Activated T-cell treated with anti-CD3 and anti-CD28 coated beads, Interleukin-2, amount 50 U/mL, for 24 hours (primary cell): ENCODE measurements at places on chromosomes 7 and 10.

- H3K4me1 ChIP-seq, result peaks cover 2% of the 10 kb centered on the region
- no peak overlapping the region for H3K27ac ChIP-seq
- no peaks in the 10 kb centered on the region for H3K36me3 ChIP-seq
- no peak overlapping the region for H3K4me3 ChIP-seq
- DNase-seq, result no peak
These were observed 72.7 kb downstream of the CFAP46 start for GRCh38 chr10:132869621-132870020.

- H3K4me3 ChIP-seq, result peak overlapping the region; percentile 33
- H3K27me3 ChIP-seq, result peaks cover 42% of the 10 kb centered on the region
- peaks cover 16% of the 10 kb centered on the region for H3K4me1 ChIP-seq
- peak overlapping the region; percentile 76 for H3K27ac ChIP-seq
- DNase-seq, result peak; percentile 73
These were observed 14.9 kb downstream of the TRIM56 start for GRCh38 chr7:101099969-101100781.

DNA sequence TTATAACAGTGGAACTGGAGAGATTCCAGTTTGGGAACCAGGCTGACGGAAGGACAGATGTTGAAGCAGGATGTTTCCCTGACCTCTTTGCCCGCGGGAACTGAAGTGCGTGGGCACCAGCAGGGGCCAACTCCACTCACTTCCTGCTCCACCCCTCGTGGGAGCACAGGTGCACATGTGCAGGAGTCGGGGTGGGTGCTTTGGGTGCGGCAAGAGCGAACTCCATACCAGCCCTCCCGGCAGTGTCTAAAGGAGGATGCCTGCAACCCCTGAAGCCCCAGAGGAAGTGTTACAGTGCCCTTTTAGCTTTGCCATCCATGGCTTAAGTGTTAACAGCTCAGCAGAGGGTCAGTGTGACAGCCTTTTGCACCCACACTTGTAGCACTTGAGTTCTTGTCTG, 27.4 kb upstream of the UBE3C start:
- peaks cover 59% of the 10 kb centered on the region for H3K27me3 ChIP-seq
- H3K27ac ChIP-seq, result no peak overlapping the region
- DNase-seq, result no peak
- H3K4me3 ChIP-seq, result no peak overlapping the region

DNA sequence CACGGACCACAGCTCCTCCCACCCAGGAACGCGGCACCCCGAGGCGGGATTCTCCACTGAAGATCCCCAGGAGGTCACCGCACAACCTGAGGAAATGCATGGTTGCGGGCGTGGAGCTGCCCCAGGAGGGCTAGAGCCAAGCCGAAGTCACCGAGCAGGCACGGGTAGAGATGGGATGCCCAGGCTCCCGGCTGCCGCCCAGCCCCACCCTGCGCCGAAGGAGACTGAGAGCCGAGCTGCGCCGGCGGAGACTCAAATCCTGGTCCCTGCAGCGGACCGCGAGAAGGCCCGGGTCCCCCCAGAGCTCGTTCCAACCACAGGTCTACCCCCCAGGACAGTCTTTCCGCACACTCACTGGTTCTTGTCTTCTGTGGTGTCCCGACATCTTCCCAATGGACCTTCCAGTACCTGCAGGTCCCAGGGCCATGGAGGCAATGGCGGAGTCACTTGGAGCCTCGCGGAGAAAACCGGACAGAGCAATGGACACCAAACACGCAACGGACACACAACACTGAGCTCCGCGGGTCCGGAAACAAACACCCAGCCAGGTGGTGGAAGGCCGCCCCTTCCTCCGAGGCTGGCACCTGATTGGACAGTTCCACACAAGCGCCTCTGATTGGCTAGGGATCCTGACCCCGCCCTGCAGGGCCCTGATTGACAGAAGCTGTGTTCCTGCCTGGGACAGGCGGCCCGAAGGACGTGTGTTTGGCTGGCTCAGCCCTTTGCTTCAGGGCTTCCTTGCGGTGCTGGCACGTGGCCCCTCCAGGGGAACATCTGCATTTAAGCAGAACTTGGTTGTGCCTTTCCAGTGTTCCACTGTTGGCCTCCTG, 331.9 kb upstream of the NUPR2 start:
- no peaks in the 10 kb centered on the region for H3K27me3 ChIP-seq
- H3K4me1 ChIP-seq, result no peaks in the 10 kb centered on the region
- no peak overlapping the region for H3K27ac ChIP-seq
- H3K36me3 ChIP-seq, result no peaks in the 10 kb centered on the region
- DNase-seq, result no peak
- H3K4me3 ChIP-seq, result no peak overlapping the region

GRCh38 chr7:69359003-69359700, 239.1 kb upstream of the AUTS2 start:
- no peaks in the 10 kb centered on the region for H3K36me3 ChIP-seq
- DNase-seq, result no peak
- no peaks in the 10 kb centered on the region for H3K27me3 ChIP-seq
- no peak overlapping the region for H3K4me3 ChIP-seq
- H3K4me1 ChIP-seq, result no peaks in the 10 kb centered on the region

- H3K36me3 ChIP-seq, result peaks cover 24% of the 10 kb centered on the region
- H3K4me3 ChIP-seq, result peak overlapping the region; percentile 1
- no peak overlapping the region for H3K27ac ChIP-seq
- H3K27me3 ChIP-seq, result no peaks in the 10 kb centered on the region
- DNase-seq, result no peak
- peaks cover 68% of the 10 kb centered on the region for H3K4me1 ChIP-seq
These were observed 255.3 kb downstream of the ELFN1 start for GRCh38 chr7:1925349-1925748.

DNA sequence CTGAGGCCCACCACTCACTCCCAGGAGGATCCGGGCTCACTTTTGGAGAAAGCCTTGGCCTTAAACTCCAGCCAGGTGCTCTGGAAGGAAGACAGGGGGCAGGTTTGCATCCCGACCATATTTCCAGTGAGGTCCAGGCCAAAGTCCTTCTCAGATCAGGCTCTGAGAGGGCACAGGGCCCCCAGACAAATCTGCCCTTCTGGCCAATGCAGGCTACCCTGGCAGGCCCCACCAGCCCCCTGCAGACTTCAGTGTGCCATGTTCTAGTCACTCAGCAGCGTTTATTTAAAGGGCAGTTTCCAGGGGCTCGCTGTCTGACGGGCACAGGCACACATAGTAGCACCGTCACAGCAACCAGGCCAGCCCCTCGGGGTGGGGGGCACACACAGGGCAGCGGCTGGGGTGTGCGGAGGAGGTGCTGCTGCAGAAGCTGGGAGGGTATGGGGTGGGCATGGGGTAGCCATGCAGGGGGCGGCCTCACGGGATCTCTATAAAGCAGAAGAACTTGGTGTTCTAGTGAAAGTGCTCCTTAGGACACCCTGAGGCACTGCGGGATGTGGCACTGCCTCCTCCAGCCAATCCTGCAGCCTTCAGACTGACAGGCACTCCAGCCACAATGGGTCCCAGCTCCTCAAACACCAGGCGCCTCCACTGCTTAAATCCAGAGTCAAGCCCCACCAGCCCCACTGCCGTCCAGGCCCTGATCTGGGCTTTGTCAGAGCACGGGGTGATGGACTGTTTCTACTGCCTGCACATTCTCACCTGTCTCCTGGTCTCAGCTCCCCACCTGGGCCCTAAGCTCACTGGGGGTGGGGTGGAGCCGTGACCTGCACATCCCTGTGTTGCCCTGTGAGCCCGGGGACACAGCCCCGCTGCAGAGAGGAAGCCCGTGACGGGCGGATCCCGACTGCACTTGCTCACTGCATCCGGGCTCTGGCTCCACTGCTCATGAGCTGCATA, 9.6 kb upstream of the PYROXD2 start:
- H3K4me3 ChIP-seq, result no peak overlapping the region
- peaks cover 77% of the 10 kb centered on the region for H3K36me3 ChIP-seq
- DNase-seq, result no peak
- no peaks in the 10 kb centered on the region for H3K4me1 ChIP-seq
- no peaks in the 10 kb centered on the region for H3K27me3 ChIP-seq

DNA sequence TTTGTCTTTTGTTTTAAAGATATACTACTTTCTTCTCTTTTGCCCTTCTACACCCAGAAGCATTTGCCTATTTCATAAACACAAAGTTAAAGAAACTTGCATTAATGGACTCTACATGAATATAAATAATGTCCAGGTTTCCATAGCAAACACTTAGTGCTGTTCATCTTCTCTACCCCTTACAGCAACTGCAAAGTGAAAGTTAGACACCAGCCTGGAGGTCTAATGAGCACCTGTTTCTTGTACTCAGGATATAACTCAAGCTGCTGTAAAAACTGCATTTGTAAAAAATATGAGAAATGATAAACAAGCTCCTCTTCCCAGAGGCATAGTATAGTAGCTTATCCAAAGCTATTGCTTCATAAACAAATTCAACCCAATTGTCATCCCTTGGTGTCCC, 76.0 kb upstream of the RELN start:
- H3K4me1 ChIP-seq, result no peaks in the 10 kb centered on the region
- H3K36me3 ChIP-seq, result no peaks in the 10 kb centered on the region
- H3K4me3 ChIP-seq, result no peak overlapping the region
- no peak overlapping the region for H3K27ac ChIP-seq

- no peak for DNase-seq
- peaks cover 16% of the 10 kb centered on the region for H3K4me1 ChIP-seq
- H3K27me3 ChIP-seq, result no peaks in the 10 kb centered on the region
- H3K4me3 ChIP-seq, result no peak overlapping the region
- no peaks in the 10 kb centered on the region for H3K36me3 ChIP-seq
- no peak overlapping the region for H3K27ac ChIP-seq
These were observed 368.4 kb downstream of the ARL4A start for GRCh38 chr7:13055732-13056368.

DNA sequence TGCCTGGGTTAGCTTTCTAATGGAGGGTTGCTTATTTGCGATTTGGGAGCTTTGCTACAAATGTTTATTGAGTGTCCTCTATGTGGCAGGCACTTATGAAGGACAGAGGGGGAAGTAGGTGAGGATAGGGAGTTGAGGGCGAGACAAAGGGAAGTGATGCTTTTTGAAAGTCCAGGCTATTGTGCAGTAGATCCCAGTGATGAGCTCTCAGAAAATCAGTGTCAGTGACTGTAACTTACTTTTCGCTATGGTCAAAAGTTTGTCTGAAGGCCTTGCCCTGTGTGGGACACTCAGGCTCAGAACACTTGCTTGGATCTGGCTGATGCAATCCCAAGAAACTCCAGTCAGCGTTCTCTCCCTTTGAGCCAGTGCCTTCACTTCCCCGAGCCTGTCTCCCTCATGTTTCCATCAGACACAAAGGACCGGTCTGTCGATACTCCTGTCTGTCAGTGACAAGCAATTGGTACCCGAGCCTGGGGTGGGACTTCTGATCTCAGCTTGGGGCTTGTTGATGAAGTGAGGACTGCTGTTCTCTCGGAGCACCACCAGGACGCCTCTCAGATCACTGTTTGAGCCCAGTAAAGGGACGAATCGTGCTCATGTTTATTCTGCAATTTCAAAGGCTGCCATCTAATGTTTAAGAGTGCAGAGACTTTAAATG, 63.1 kb upstream of the SORCS3 start:
- no peak overlapping the region for H3K27ac ChIP-seq
- H3K4me3 ChIP-seq, result no peak overlapping the region
- H3K36me3 ChIP-seq, result no peaks in the 10 kb centered on the region
- H3K27me3 ChIP-seq, result peaks cover 36% of the 10 kb centered on the region
